H4 (cell line): ENCODE measurements at places on chromosomes 2 and 18.

DNA sequence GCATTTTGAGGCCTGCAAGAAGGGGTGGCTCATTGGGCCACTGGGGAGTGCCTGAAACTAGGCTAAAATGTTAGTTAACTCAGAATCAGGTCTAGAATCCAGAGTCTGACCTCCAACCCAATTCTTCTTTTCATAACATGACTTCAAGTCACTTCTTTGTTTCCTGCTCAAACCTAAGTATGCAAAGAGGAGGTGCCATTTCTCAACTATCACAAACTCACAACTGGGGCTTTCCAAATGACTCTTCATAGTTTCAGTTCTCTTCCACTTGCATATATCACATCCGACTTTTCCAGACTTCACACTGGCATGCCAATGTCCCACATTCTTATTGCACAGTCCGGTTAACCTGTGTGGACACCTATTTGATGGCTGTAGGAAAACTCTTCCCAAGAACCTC is 211.6 kb downstream of the TCF4 start:
- DNase-seq: no peak

DNA sequence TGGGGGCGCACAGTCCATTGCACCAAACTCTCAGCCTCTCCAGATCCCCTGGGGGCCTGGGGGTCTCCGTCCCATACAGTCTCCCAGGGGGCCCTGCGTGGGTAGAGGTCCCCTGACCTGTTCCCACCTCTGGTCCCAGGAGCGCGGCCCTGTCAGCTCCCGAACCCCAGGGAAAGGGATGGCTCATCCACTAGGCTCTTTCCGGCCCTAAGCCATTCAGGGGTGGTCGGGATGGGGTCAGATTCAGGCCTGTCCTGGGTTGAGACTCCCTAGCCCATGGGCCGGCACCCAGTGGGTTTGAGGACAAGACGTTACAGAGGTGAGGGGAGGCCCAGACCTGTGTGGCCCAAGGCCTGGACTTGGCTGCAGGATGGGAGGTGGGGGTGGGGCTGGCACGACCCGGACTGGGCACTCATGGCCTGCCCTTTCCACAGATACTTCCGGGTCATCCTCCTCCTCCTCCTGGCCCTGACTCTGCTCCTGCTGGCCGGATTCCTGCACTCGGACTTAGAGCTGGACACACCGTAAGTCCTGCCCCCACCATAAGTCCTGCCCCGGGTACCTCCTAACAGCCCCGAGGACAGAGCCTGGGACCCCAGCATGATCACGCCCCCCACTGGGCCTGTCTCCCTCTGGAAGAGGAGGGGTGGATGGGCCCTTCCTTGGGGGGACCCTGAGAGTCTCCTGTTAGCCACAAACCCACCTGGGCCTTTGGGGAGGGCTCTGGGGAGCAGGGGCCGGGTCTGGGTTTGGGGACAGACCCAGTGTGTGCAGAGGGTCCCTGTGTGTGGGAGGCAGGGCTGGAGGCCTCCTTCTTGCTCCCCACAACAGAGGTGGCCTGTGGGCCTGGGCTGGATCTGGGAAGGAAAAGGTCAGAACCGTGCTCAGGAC is 10.1 kb upstream of the NEU4 start:
- no peak for DNase-seq

DNA sequence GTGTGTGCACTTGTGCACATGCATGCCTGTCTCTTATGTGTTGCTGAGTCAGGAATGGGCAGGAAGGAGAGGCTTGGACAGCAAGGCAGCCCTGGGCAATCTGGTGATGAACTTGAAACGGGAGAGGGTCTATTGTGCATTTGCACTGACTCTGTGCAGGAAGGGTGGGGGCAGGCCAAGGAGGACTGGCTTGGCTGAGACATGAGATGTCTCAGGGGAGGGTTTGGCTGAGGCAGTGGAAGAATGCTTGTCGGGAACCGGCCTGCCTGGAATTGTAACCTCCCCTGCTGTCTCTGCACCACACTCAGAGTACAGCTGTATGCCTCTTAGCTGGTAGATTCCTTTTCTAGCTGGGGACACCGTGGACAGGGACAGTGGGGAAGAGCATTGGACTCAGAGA is 176.1 kb upstream of the TNP1 start:
- DNase-seq: no peak

DNA sequence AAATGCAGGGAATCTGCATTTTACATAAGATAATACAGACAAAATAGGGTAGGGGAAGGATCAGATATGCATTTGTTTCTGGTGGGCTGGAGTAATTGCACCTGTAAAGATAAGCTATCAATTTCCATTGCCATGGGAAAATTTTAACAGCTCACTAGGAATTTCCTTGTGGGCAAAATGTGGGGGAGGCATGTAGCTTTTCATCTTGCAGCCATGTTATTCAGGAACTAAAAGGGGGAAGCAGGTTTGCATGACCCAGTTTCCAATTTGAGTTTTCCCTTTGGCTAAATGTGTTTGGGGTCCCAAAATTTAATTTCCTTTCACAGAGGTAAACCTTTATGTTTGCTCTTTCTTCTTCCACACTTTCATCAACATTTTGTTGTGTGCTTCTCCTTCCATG is 624.4 kb downstream of the NYAP2 start:
- DNase-seq: no peak

DNA sequence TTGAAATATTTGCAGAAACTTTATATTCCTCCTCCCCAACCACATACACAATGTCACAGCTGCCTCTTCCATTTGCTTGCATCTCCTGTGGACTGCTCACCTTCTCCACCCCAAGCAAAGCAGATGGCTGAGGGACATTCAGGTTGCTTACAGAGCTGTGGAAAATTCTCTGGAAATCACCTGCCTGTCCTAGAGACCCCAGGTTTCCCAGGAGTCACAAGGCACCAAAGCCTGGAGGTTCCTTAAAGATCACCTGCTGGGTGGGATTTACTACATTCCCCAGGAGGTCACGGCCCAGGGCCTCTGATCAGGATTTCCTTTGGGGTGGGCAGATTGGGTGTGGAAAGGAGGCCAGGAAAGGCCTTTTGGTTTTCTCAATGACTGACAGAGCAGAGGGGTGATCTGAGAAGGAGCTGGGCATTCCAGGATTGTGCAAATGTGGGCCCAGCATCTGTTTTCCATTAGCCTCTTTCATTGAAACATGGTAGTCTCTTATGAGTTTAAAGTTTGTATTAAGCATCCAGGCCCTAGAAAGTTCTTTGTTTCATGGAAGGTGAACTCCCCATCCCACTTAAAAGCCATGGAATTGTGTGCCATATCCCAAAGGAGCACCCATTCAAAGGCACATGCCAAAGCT is 410.7 kb upstream of the TNP1 start:
- DNase-seq: no peak

DNA sequence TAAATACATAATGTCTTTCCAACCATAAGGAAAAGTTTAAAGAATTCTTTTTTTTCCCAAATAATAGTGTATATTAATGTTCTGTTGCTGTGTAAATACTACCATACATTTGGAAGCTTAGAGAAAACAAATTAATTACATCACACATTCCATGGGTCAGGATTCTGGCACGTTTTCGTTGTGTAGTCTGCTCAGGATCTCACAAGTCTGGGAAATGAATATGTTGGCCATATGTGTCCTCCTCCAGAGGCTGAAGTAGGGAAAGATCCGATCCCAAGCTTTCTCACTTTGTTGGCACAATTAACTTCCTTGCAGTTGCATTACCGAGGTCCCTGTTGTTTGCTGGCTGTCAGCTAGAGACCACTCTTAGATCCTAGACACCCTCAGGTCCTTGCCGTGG is 83.9 kb downstream of the RPRM start:
- no peak for DNase-seq

DNA sequence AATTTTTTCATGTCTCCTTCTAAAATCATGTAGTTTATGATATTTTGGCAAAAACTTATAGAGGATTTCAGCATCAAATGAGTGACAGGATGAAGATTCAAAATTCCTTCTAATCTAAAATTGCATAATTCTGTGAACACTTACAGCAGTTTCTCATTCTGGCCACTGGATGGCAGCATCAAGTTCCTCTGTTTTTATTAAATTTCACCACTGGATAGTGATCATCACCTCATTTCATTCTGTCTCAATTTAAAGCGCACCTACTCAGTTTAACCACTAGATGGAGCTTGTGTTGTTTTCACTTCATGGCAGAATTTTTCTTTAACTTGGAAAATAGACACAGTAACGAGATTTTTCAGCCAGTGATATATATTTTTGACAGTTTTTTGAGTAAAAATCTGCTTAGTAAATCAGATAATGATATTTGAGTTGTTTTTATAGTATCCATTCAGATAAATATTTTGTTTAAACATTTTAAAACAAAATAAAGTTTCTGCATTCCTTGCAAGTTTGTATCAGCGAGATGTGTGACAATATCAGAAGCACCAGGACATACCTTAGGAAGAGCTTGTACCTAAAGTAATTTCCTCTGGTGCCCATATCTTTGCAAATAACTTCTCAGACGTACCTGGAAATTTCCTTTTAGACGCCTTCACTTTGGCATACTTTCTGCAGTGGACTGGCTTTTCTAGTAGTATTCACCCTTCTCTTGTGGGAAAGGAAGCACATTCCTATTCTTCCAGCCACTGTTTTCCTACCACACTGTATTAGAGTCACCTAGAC is 94.7 kb upstream of the ARHGAP15 start:
- DNase-seq: peak; percentile 83
